ENCODE measurements at places on chromosomes 12 and 14.

DNA sequence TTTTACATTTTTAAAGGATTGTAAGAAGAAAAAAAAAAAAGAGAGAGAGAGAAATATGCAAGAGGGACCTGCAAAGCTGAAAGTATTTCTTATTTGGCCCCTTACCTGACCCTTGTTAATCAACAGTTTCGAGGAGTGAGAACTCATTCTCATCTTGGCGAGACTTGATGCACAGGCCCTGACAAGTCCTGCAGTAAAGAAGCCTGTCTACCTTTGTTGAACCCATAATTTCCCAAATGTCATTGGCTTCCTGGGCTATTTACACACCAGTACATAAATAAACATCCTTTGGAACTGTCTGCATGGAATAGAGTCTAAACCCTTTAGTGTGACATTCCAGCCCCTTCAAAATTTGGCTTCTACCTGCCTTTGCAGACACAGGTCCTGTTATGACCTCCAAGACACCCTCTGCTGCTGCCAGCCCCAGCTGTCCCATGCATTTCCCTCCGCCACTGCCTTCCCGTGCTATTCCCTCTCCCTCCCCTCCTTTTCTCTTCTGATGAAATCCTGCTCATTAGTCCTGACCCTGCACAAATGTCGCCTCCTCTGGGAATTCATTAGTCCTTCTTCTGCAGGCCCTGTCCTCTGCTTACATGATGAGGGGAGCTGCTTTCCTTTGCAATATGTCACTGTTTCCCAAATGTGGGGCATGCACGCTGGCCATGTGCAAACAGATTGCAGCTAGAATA is 35.1 kb downstream of the MYL2 start:
- no peak for DNase-seq

DNA sequence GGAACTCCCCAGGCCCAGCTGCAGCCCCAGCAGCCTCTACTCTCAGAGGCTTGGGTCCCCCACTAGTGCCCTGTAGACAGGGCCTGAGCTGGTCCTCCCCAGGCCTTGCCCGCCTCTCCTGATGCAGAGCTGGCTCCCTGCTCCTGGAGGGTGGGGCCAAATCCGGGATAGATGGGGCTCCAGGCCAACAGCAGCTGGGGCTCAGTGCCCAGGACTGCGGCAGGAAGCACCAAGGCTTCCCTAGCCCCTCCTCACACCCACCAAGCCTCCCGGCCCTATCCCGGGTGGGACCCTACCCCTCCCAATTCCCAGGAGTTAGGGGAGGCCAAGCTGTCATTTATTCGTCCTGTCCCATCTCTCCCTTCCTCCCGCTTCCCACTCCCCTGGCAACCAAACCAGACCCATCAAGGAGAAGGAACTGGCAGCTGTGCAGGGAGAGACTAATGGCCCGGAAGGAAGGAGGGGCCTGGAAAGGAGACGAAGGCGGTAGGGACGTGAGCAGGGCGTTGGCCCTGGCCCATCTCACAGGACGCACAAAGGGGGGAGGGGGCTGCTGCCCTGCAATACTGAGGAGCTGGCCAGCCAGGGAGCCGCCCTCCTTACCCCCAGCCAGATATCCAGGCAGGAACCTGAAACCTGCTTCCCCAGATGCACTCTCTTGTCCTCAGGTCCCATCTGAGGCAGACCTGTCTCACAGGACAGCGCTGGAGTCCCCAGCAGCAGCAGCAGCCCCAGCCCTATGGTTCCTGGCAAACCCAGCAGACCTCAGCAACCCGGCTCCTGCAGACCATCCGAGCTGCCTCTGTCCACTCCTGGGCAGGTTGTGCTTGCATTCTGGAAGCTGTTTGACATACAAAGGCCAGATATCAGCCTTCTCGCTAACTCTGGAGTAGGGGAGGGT is 1.6 kb upstream of the PRPH start:
- DNase-seq: no peak

- no peak for DNase-seq
Observed at GRCh38 chr14:64891839-64892375, 12.2 kb upstream of the SPTB start.

GRCh38 chr12:117045160-117046010 is 53.8 kb downstream of the TESC start:
- DNase-seq: no peak

DNA sequence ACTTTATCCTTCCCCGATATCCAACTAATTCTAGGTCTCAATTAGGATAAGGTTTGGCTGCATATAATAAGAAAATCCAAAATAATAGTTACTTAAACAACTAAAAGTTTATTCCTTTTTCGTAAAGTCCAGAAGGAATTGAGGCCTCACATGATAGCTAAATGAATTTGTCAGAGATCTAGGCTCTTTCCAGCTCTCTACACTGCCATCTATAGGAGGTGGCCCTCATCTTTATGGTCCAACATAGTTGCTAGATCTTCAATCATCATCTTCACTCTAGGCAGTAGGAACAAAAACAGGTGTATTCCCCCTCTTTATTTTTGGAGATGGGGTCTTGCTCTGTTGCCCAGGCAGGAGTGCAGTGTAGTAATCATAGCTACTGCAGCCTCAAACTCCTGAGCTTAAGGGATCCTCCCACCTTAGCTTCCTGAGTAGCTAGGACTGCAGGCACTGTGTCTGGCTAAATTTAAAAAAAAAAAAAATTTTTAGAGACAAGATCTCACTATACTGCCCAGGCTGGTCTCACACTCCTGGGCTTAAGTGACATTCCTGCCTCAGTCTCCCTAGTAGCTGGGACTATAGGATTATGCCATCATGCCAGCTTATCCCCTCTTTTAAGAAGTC is 46.5 kb upstream of the SAV1 start:
- no peak for DNase-seq

GRCh38 chr14:55285048-55285652 is 13.9 kb downstream of the FBXO34 start:
- no peak for DNase-seq

GRCh38 chr12:53094394-53094787 is 3.1 kb upstream of the IGFBP6 start:
- no peak for DNase-seq
